ENCODE measurements at places on chromosomes 3 and 15. TPM values are rescaled to one million over a fixed set of nuclear protein-coding genes. Genes with fewer than 3 reads are reported as not detected.

DNA sequence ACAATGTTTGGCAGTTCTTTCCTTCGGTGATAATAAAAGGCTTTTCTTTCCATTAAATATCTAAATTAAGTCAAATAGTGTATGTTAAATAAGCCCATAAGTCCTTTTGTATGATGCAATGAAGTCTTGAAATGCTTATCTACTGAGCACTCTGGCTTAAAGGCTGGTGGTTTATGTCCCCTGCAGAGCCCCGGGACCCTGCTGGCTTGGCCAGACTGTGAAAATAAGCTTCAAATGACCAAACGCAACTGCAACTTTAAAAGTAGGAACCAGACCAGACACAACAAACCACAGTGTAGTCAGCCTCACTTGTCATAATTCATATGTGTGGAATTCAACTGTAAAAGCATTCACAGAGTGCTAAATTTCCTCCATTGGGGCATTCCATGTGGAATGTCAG, 72.5 kb downstream of the FOXP1 start:
- DNase-seq, result no peak

DNA sequence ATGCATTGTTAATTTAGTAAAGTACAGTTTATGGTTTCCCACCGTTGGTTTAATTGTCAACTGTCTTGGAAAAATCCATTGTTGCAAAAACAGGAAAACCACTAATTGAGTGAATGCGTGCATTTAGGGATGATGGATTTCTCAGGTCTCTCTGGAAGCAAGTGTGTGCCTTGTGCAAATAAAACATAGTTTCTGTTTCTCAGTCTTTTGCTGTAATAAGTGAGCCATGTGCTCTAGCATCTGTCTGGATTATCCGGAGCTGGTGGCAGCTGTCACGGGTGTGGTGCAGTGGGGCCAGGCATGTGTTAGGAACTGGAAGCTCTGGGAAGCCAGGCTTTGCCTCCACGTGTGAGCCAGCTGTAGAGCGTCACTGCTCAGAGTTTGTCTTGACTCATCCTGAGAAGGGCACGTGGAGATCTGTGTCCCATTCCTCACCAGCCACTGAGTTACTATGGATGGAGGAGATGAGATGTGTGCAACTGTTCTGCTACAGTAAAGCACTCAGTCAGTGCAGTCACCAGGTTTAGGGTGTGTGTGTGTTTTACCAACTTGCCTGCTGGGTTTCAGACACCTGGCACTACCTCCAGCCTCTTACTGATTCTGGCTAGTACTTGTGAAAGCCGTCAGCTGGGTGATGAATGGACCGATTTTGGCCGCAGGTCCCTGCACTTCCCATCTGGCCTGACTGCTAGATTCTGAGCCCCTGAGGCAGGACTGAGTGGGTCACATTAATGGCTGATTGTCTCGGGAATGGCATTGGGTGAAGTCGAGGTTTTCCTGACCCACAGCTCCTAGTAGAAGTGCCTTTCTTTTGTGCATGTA, 7.2 kb downstream of the APBA2 start:
- DNase-seq, result no peak

PSTPIP1 gene
- total RNA-seq, result 1.4 TPM

NRROS gene
- 1.1 TPM for total RNA-seq

TMEM212 gene
- total RNA-seq, result not detected

All from heart right ventricle (tissue), 16 donors.